ENCODE measurements at places on chromosomes 3 and 15.

- DNase-seq: no peak
Observed at GRCh38 chr3:76021376-76021775, 236.0 kb upstream of the ZNF717 start.

DNA sequence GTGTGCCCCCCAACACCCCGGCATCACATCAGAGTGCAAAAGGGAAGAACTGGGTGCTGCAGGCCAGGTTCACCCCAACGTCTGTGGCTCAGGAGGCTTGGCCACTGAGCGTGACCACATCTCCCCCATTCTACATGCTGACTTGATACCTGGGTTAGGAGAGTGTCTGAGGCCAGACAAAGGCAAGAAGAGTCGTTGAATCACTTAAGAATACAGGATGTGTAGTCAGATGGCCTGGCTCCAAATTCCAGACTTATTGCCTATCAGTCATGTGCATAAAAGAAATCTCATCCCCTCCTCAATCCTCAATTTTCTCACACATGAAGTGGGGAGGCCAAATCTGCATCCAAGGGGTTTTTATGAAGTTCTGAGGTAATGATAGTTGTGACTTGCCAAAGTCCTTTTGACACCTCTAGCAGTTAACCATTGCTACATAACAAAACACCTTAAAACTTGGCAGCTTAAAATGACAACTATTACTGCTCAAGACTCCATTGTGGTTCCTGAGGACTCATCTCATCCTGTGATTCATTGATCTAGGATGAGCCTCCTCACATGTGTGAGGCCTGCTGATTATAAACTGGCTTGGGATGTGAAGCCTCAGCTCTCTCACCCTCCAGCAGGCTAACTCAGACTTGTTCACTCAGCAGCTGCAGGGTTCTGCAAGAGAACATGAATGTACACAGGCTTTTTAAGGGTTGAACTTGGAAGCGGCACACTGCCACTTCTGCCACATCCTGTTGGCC lies 138.8 kb upstream of the TLE3 start:
- peak; percentile 87 for DNase-seq

DNA sequence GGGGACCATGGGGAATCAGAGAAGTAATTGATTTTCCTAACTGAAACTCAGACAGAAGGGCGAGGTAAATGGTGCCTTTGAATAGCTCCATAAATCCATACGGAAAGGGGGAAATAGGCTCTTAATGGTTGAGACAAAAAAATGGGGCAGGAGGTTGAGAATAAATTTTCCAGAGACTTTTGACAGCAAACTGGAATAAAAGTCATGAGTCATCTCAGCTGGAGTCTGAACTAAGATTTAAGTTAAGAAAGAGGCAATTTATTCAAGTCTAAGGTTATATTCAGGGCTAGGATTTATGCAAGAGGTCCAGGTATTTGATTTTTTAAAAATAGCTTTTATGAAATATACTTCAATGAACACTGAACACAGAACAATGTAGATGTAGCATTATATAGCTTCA lies 238.7 kb upstream of the RORA start:
- no peak for DNase-seq

DNA sequence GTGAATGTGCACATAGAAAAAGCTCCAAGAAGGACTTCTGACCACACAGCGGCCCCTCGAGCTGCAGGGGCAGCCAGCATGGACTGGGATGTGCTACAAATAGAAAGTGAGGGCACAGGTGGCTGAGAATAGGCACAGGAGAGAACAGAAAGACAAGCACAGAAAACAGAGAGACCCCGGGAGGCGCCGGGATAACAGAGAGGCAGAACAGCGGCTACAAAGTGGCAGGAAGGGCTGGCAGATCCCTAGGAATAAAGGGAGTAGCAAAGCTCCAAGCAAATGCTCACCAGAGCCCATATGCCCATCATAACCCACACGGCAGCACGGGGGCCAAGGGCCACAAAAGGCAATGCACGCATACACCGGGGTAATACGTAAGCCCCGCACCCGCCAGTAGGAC lies 201.7 kb upstream of the NSMCE3 start:
- DNase-seq: no peak

DNA sequence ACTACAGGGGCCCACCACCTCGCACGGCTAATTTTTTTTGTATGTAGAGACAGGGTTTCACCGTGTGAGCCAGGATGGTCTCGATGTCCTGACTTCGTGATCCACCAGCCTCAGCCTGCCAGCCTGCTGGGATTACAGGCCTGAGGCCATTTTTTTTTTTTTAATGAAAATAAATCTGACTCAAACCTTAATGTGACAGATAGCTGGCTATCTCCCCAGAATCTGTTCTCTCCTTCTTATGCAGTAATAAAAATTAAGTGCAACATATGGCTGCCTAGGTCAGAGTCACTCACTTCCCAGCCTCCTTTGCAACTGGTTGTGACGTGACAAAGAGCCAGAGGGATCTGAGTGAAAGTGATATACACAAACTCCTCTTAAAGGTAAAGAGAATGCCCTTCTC lies 53.0 kb downstream of the ZNF148 start:
- peak; percentile 15 for DNase-seq

DNA sequence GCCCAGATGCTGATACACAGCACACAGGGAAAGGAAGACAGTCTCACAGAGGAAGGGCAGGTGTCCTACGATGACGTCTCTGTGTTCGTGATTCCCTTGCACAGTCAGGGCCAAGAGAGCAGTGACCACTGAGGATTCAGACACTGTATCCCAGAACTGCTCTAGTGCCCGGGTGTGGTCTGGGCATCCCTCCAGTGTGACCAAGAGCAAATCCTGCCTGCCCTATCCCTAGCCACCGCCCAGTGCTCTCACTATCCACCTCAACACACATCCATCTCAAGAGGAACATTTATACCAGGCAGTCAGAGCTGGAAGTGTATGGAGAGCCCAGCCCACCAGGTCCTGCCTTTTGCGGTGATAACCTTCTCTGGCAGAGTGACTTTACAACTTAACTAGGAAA lies 4.1 kb downstream of the PPM1M start:
- DNase-seq: no peak

GRCh38 chr3:125675791-125676190 lies 80.5 kb upstream of the OSBPL11 start:
- no peak for DNase-seq

DNA sequence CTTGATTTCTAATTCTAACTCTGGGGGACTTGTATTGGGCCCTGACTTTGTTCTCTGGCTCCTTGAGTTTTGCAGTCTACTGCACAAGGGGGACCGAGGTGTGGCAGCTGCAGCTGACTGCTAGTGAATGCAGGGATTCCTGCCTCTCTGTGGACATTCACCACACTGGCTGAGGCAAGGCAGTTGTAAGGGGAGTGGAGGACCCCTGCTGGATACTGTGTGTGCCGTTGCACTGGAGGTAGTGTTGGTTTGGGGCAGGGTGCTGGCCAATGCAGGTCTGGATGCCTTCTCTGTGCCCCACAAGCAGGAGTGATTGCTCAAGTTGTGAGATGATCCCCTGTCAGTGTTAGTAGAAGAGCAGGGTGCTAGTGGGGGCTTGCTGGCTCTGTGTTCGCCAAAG lies 626.1 kb downstream of the SQOR start:
- no peak for DNase-seq

Data from MG63 (cell line).